KBM-7 (cell line): ENCODE measurements at places on chromosomes 2 and 18.
A peak's percentile ranks its signal among the peaks of the same experiment; 100 is the strongest.

DNA sequence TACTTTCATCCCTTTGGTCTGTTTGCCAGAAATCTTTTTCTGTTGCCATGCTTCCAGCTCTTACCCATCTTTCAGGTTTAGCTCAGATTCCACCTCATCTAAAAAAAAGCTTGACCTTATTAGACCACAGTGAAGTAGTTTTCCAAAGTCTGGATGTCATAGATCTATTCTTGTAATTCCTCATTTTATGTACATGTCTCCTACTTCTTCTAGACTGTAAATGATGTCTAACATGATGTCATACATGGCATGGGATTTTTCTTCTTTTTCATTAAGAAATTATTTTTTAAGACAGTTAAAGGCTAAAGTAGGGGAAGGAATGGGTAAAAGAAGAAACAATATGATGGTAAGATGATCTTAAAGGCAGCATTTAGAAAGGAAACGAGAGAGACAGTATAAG lies 11.3 kb downstream of the GLS start:
- DNase-seq, result no peak

DNA sequence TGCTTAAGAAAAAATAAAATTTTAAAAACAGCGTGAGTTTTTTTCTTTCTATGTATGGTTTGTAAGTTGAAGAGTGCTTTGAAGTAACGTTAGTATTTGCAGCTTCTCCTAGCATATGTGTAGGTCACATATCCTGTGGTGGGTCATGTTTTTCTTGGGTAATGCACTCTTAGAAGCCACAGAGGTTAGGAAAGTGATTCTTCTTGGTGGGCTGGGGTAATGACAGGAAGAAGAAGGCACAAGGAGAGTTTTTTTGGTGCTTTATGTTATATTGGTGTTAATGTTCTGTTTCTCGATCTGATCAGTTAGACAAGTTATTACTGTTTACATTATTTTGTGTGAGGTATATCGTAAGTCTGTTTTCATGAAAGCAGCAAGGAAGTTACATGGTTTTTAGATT lies 109.0 kb downstream of the ICA1L start:
- DNase-seq, result peak; percentile 60

GRCh38 chr2:44679584-44679983 lies 261.9 kb upstream of the SIX3 start:
- no peak for DNase-seq

GRCh38 chr2:3516831-3517230 lies 2.5 kb downstream of the ADI1 start:
- no peak for DNase-seq

DNA sequence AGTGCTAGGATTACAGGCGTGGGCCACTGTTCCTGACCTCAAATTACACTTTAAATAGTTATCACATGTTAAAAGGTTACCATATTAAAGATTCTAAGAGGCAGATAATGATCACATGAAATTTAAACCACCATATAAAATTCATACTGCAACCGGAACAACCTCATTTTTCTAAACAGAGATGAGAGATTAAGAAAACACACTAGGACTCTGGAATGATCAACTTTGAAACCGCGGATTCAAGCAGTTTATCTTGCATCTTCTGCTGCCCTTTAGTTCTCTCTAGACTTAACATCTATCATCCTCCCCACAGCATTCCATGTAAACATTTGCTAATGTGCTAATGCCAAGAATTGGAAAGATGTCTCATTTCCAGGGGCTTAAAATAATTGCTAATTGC lies 115.8 kb downstream of the PIGN start:
- DNase-seq, result no peak

GRCh38 chr2:239566162-239566994 lies 165.6 kb upstream of the HDAC4 start:
- no peak for DNase-seq

DNA sequence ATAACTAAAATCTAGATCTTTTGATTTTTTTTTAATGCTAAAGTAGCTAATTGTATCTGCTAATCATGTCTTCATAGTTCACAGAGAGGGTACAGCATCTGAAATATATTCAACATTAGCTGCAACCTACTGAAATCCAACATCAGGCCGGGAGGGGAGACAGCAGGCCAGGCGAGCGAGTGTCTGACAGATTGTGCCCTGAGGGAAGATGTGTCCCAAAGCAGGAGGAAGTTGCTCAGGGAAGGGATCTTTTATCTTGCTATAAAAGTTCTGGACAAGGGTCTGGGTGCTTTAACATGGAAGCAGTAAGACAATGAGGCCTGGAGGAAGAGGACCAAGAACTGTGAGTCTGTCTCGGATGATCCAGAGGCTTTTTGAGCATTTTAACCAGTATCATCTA lies 274.1 kb downstream of the AFF3 start:
- no peak for DNase-seq

GRCh38 chr2:215579809-215580208 lies 143.9 kb upstream of the FN1 start:
- DNase-seq, result no peak

GRCh38 chr2:132975193-132976105 lies 305.4 kb upstream of the LYPD1 start:
- no peak for DNase-seq

DNA sequence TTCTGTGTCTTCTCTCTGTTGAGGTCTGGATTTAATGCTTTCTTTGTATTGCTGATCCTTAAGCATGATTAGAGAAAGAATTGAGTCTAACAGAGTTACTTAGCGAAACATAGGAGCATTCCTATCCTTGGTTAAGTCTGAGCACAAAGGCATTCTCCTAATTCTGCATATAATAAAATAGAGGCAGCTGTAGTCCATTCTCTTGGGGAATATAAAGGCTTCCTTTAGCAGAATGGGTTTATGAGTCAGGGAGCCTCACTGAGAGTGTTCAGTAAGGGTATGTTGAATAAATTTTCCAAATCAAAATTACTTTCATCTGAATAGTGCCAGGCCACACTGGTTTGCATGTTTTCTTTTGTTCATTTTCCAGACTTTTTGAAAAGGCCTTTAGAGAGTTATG lies 101.5 kb downstream of the GALNT1 start:
- DNase-seq, result no peak

GRCh38 chr2:30979822-30980245 lies 158.4 kb downstream of the GALNT14 start:
- DNase-seq, result no peak

GRCh38 chr18:54926593-54927325 lies 32.5 kb downstream of the CCDC68 start:
- no peak for DNase-seq

DNA sequence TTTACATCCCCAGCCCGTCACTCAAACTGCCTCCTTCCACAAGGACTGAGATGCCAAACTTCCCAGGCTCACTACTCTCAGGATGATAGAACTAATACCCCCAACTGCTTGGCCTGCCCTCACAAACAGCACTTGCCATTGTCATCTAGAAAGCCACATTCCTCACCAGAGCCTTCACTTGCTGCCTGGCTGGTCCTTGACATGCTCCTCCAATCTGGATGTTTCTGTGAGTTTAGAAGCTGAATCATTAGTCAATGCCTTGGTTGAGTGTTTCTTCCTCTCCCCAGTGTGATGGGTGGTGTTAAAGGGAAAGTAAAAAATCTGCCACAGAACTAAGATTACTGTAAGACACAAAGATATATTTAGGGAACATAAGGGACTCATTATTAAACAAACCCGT lies 52.5 kb downstream of the MARCHF4 start:
- DNase-seq, result no peak

GRCh38 chr2:95037384-95037839 lies 11.9 kb downstream of the MAL start:
- no peak for DNase-seq

DNA sequence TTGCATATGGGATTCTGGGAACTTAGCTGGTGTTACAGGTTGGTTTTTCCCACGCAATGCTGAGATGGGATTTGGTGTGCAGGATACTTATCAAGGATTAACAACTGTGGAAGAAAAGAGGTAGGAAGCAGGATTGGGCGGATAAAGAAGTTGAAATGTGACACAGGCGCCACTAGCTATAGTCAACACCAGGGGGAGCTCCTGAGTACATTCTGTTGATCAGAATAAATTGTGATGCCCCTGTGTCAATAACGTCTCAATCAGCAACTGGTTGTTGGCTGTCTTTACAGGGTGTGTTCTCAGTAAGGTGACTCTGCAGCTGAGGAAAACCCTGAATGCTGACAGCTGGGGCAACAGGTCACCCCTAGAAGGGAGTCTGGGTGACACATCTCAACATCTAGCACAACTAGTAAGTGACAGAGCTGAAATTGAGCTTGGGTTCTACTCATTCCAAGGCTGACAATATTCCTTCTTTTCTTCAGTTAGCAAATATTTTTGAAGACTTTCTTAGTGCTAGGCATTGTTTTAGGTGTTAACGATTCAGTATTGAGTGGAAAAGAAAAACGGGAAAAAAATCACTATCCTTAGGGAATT lies 143.0 kb downstream of the ARL6IP6 start:
- peak; percentile 45 for DNase-seq

GRCh38 chr18:13338318-13338717 lies 119.8 kb downstream of the LDLRAD4 start:
- no peak for DNase-seq

GRCh38 chr2:186612555-186613440 lies 22.9 kb downstream of the ITGAV start:
- peak; percentile 35 for DNase-seq

DNA sequence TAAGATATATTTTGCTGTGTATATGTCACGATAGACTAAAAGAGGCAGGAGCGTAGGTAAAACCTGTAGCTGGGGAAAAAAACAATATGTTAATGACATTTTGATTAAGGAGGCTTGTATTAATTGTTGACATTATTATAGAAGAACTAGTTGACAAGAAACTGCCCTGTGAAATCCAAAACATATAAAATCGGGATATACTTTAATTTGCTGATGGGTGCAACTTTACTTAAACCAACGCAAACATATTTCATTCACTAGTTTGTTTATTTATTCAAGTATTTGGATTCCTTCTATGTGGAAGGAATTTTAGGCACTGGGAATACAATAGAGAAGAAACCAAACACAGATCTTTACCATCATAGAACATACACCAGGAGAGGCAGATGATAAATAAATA lies 8.0 kb downstream of the WDR7 start:
- no peak for DNase-seq

GRCh38 chr18:24126155-24126961 lies 12.5 kb upstream of the CABYR start:
- DNase-seq, result no peak

DNA sequence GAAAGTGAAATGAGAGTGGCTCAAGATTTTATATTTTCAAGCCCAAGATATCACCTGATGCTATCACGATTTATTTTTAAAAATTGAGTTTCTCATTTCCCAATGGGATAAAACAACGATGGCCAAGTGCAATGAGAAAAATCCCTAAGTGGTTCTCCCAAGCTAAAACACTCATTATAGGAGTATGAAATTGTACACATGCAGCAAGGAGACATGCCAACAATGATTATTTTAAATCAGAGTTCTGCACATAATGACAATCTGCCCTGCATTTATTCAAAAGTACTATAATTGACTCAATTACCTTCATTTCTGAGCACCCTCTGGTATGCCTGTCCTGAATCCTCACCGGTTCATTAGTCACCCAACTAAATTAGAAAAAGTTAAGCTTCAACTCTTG lies 12.7 kb downstream of the CYTIP start:
- DNase-seq, result no peak

DNA sequence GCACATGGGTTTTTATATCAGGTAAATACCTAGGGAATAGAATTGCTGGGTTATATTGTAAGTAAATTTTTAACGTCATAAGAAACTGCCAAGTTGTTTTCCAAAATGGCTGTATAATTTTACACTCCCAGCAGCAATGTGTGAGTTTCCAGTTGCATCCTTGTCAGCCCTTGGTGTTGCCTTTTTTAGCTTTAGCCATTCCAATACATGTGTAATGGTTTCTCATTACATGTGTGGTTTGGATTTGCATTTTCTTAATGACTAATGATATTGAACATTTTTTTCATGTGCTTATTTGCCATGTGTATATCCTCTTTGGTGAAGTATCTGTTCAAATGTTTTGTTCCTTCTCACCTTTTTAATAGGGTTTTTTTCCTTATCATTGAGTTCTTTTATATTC lies 70.8 kb downstream of the ABI2 start:
- DNase-seq, result no peak

- DNase-seq, result no peak
Observed at GRCh38 chr18:43276491-43276890, 799 bp downstream of the SYT4 start.

DNA sequence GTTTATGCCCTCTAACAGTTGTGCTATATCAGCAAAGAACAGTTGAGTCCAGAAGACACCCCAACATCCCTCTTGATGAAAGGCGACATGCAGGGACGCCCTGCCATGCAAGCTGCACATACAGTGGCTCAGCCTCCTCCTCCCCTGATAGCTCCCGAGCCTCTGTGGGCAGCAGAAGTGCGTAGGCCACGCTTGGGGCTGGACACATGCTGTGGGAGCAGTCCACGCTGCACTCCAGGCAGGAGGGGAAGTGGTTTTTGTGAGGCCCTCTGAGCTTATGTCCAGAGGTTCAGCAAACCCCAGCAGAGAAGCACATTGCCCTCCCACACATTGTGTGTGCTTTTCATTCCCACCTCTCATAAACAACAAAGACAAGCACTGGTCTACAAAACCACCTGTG lies 162.1 kb downstream of the SEPTIN10 start:
- no peak for DNase-seq

DNA sequence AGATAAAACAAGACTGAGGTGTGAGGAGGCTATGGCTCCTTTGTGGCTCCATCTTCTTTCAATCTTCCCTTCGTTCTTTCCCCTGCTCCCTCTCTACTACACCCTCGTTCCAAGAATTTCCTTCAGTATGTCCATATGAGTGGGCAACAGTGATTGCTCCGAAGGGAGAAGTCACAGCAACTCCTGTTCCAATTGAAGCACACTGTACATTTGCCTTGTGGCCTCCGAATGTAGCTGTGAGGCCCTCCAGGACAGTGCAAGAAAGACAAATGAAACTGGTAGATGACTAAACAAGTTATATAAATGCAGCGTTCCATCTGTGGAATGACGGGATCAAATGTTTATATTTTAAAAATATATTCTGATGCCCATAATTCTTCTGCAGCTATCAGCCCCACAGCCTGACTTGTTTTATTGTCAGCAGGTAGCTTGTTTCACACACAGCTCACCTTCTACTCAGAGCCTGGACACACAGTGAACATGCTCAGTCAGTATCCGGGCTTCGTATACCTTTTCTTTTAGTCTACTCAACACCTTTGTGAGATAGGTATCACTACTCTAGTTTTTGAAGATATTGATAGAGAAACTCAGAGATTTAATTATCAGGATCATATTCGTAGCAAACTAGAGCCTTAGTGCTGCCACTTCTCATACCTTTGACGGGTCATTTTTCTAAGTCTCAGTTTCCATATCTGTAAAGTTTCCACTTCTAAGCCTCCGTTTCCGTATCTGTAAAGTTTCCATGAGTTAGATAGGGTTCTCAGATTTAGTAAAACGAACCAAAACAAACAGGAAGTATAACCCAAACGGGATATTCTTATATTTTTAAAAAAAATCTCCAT lies 216.7 kb upstream of the STON1 start:
- DNase-seq, result no peak

DNA sequence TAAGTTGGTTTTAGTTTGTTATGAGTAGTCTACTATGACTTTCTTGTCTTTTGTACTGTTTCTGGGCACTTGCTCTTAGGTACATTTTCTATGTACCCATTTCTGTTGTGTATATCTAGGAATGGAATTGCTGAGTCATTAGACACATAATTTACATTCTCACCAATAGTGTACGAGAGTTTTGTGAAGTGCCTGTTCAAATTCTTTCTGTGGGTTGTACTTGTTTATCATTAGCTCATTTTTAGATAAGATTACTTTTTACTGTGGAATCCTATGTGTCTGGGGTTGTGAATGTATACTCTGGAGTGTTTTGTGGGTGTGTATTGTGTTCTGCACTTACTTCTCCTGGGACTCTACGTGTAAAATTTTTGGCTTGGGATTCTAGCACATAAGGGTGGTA lies 36.6 kb upstream of the CD28 start:
- no peak for DNase-seq

GRCh38 chr2:72082887-72083286 lies 64.8 kb downstream of the CYP26B1 start:
- DNase-seq, result no peak
